NCI-H524 (cell line): ENCODE measurements at places on chromosomes 2 and 18.

DNA sequence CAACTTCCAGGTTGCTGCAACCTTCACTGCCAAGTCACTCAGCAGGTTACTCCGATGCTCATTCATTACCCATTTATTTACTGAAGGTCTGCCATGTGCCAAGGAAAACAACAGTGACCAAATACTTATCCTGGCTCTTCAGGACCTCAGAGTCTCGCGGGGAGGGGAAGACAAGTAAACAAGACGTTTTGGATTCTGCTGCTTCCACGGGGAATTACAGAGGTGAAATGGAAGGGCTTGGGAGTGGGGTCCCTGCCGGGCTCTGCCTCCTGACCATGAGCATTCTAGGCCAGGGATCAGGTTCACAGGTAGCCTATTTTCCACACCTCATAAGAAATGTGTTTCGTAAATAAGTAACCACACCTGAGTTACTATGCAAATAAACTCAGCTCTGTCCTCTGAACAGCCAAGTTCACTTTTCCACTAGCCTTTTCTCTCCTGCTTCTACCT, 68.1 kb downstream of the CLHC1 start:
- DNase-seq, result no peak

DNA sequence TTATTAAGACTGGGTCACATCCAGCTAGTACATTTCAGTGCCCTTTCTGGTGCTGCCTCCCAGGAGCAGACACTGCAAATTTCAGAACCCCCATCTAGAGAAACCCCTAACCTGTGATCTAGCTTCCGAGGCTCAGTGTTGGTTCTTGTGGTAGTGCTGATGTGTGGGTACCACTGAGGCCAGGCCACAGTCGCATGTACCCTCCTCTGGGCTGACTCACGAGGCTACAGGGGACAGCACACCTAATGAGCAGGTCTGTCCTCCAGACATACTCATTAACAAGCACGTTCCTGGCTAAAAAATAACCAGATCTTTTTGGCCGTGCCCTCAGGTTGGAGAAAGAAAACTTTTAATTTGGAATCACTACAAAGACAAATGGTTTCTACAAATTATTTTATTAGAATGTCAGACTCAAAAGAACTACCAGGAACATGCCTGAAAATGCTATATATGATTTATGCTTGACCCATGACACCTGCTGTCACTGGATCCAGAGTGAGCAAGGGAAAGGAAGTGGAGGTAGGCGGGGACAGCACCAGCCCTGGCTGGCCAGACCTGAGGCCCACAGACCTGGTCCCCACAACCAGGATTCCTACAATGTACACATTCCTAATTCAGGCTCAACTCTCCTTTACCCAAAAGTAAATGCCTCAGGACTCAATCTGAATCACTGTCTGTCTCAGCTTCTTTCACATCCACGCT, 8.5 kb downstream of the CIAO1 start:
- DNase-seq, result no peak

DNA sequence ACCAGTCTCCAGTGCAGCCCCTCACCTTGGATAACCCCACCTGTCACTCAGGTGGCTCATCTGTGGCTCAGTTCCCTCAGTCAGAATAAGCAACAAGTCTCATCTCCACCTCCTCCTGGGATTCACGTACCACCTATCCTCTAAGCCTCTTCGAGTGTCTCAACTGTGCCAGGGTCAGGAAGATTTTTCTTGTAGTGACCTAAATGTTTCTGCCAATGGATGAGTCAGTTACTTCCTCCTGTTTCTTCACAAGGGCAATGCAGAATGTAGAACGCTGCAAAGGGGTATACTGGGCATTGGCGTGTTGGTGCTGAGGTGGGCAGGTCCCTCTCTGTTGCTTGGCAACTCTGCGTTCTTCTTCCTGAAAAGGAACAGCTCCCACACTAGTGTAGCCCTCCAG, 213.3 kb upstream of the CXCR4 start:
- no peak for DNase-seq

DNA sequence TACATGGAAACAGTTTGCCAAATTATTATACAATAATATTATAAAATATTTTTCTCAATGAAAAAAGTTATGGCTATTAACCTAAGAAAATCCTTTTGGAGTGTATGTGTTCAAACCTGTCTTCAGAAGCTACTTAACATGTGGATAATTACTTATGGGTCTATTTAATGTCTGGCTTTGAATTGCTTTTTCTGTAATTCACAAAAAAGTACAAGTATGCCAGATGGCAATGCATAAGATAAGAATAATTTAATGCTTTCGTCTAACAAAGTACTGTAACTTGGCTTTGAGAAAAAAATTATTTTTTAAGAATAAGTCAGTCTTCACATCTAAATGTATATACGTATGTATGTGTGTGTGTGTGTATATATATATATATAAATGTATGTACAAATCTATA, 1073.0 kb downstream of the TDRD15 start:
- DNase-seq, result no peak

DNA sequence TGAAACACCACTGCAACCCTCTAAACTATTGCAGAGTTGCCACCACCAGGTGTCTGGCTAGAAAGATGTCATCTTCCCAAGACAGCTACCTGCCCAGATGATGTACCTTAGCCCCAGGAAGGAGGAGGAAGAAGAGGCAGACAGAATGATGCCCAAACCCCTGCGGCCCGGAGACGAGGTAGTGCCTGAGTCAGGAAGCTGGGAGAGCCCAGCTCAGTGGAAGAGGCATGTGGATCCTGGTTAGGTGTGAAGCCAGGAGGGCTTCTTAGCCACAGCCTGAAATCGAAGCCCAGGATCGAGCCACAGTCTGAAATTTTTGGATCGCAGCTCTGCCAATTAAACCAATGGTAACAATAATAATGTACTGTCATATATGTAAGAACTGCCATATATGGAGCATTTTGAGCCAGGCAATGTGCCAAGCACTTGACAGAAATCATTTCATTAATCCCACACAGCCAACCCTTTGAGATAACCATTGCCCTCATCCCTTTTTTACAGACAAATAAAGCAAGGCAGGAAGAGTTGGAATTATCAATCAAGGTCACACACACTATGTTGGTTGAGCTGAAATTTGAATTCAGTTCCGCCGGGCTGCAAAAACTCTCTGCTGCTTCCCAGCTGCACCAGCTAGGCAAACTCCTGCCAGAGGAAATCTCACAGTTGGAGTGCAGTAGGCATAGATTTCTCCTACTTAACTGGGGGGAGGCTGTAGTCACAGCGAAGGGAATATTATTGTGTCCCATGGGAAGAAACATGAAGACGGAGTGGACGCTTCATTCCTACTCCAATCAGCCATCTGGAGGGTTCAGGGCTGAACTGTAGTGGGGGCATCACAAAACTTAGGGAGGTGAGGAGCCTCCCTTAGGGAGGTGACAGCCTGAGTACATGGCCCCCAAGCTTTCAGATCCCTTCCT, 19.4 kb upstream of the CYP1B1 start:
- DNase-seq, result peak; percentile 78

- DNase-seq, result no peak
These were observed 73.8 kb downstream of the AQP4 start for GRCh38 chr18:26791676-26792075.
